HTR-8/SVneo (cell line): ENCODE measurements at places on chromosomes 12 and 14.

GRCh38 chr12:52354200-52354599 lies 13.1 kb downstream of the KRT85 start:
- DNase-seq, result no peak

DNA sequence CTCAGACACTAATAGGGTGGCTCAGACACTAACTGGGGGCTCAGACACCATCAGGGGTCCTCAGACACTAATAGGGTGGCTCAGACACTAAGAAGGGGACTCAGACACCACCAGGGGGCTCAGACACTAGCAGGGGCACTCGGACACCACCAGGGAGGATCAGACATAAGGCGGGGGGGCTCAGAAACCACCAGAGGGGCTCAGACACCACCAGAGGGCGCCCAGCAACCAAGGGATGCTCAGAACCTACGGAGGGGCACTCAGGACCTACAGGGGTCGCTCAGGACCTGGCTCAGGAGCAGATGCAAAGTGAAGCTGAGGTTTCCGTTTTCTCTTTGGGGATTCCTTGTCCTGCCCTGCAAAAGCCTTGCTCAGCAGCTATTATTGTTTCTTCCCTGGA lies 448.5 kb downstream of the TMEM121 start:
- DNase-seq, result peak; percentile 14

GRCh38 chr12:52362118-52362726 lies 5.1 kb downstream of the KRT85 start:
- DNase-seq, result no peak

DNA sequence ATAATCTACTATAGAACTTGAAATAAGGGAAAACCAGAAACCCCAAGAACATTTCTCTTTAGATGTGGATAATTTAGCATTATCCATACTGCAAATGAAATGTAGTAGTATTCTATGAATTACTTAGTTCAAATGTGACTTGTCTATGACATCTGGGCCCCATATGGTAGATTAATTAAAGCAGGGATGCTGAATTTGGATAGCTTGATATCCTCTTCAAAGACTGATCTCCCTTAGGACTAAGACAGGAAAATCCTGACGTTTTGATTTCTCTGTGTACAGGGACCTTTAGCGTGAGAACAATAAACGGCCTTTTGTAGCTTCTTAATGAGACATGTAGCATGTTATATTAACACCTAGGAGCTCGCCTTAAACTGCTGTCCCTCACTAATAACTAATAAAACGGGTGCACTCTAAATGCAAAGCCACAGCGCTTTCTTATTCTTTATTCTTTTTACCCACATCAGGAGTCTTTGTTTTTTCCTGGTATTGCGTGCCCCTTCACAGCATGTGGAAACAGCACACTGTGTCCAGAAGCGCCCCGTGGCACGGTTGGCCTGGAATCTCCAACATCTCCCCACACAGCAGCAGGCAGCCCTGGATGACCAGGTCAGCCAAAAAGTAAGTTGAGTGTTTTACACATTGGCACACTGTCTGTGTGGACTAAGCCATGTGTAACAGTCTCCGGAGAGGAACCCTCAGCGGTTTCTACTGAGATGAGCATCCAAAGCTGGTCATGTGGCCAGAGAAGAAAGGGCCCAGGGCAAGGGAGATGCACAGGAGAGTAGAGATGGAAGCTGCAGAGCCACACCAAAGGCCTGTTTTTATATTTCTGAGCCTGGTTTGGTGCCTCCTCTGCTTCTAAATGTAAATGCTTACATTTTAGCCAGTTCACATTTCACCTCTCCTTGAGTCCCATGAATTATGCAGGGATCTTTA lies 93.1 kb downstream of the SRGAP1 start:
- DNase-seq, result no peak

GRCh38 chr14:88521818-88522217 lies 33.0 kb downstream of the PTPN21 start:
- DNase-seq, result no peak
